ENCODE measurements at places on chromosomes 16 and 17.

DNA sequence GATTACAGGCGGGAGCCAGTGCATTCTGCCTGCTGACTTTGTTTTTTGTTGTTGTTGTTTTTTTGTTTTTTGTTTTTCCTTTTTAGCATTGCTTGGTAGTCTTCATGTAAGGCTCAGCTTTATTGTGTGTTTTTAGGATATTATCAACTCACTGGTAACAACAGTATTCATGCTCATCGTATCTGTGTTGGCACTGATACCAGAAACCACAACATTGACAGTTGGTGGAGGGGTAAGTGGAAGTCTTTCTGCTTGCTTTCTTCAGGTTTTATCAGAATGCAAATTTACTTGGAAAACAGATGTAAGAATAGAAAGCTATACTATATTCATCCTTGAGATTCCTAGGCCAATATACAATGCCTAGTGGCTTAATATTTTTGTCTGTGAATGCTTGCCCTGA is 3.3 kb upstream of the CMTM1 start:
- DNase-seq, result no peak

DNA sequence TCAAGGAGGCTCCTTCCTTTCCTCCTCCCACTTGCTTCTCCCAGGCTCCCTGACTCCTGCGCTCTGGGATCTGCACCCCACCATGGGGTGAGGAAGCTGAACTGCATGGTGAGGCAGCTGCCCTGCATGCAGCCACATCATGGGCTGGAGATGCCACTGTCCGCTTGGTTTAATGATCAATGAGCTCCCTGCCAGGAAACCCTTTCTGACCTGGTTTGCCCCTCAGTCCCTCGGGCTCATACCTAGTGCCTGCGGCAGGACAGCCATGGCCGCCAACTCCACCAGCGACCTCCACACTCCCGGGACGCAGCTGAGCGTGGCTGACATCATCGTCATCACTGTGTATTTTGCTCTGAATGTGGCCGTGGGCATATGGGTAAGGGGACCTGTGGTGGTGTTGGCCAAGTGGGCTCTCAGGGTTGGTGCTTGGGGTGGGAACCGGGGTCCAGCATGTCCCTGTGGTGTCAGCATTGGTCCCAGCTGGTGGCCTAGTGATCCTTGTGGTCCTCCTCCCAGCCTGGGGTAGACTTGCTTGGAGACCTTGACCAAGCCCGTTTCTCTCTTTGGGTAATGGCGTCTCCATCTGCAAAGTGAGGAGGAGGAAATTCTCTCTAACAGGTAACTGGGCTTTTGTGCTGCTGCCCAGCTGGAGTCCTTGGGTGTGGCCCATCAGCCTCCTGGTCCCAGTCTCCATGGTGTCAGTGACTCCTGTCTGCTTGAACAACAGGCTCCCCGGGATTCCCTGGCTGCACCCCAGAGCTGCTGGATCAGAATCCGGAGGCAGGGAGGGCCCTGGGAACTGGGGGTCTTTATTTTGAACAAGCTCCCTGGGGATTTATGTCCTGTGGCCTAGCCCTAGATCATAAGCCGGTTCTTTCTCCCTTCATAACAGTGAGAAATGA is at the start of gene SLC5A10:
SLC5A10 (plus strand) TSS at position 225 of the 902 bp plus-strand sequence; CDS start at position 266, 41 bp downstream.
- DNase-seq, result no peak

DNA sequence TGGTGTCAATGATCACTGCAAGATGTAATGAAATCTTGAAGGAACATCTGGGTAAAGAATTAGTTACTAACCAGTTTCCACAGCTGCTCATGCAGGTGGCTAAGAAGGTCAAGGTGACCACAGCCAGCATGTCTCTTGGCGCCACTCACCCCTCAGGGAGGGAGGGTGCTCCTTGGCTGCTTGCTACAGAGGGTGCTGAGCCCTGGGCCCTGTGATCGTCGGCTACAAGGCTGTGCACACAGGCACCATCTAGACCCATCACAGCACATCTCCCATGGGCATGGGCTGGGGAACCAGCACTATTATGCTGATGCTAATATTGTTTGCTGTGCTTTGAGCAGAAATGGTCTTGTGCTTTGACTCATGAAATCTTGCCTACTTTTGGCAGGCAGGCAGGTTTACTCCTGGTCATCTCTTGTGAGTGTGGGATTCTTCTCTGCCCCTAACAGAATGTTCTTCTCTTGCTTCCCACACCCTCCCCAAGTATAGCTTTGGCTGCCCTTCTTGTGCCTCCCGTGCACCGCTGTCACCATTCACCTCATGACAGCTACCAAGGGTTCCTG is 36.4 kb downstream of the TXNDC11 start:
- no peak for DNase-seq

DNA sequence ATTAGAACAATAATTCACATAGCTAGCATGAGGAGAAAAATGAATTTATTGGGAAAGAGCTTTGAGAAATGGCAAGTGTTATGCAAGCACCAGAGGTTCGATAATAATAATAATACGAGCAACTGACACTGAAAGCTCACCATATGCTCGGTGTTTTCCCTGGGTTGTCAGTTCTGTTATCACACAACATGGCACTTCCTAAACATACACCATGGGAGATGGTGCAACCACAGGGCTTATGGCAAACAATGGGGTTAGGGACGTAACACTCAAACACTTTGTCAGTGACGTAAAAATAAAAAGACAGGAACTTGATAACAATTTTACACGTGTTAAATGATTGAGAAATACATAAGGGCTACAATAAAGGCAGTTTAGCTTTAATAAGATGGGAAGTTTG is 23.7 kb downstream of the OR1D5 start:
- no peak for DNase-seq

- DNase-seq, result peak; percentile 82
Observed at GRCh38 chr16:89805136-89805905, 11.1 kb downstream of the FANCA start.

DNA sequence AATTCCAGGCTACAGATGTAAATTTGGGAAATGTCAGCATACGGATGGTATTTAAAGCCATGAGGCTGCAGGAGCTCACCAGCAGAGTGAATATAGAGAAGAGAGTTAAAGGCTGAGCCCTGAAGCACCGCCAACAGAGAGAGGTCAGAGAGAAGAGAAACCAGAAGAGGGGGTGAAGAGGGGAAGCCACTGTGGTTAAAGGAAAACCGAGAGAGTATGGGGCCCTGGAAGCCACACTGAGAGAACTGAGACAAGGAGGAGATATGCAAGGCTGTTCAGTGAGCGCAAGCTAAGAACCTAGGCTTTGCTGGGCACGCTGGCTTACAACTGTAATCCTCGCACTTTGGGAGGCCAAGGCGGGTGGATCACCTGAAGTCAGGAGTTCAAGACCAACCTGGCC is 24.6 kb downstream of the COPRS start:
- no peak for DNase-seq

GRCh38 chr17:27915709-27916108 is 22.5 kb upstream of the LYRM9 start:
- no peak for DNase-seq

DNA sequence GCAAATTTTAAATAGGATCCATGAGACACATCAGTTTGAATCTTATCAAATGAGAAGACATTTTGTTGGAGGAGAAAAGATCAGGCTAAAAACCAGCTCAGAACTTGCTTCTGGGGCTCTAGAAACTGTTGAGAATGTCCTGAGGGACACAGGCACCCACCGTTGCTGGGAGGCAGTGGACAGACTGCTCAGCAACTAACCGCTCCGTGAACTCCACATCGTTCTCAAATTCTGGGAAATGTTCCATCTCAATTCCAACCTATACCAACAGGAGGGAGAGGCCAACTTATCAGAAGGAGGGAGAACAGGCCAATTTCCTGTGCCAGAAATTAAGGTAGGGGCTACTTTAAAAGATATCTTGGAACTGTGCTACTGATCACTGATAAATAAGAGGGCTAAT is 8.3 kb downstream of the TAT start:
- DNase-seq, result no peak

- no peak for DNase-seq
Observed at GRCh38 chr16:54290833-54291655, 4.5 kb upstream of the IRX3 start.

GRCh38 chr17:43604549-43604948 is 57.2 kb downstream of the MEOX1 start:
- no peak for DNase-seq

DNA sequence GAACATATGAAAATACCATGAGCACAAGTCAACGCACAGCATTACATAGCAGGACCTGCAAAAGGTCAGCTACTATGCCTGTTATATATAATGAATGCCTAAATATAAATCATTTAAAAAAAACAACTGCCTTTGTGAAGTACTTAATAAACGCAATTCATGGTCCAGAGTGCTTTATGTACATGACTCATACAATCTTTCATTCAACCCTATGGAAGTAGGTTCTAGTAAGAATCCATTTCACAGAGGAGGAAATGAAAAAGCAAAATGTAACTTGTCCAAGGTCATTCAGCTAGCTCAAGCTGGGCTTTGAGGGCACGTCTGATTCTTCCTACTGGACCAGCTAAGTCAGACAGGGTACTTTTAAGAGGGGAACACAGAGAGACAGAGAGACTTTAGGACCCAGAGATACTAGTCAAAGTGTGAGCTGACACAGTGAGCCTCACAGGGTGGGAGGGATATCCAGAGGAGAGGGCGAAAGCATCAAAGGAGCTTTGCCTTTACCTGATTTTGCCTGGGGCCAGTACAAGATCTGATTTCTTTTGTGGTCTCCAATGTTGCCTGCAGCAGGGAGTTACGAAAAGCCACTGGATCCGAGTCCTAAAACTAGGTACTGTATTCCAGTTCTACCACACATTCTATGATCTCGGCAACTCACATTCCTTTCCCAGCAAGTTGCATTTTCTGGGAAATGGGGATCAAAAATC is 83.4 kb upstream of the ZFHX3 start:
- no peak for DNase-seq
